Skin of body (tissue), 3 donors: ENCODE measurements at places on chromosomes 7 and 10. TPM values are rescaled to one million over a fixed set of nuclear protein-coding genes. Genes with fewer than 3 reads are reported as not detected.
A peak's percentile ranks its signal among the peaks of the same experiment; 100 is the strongest.

- no peak for DNase-seq
These were observed 206.4 kb upstream of the FERD3L start for GRCh38 chr7:19351341-19352304.

DNA sequence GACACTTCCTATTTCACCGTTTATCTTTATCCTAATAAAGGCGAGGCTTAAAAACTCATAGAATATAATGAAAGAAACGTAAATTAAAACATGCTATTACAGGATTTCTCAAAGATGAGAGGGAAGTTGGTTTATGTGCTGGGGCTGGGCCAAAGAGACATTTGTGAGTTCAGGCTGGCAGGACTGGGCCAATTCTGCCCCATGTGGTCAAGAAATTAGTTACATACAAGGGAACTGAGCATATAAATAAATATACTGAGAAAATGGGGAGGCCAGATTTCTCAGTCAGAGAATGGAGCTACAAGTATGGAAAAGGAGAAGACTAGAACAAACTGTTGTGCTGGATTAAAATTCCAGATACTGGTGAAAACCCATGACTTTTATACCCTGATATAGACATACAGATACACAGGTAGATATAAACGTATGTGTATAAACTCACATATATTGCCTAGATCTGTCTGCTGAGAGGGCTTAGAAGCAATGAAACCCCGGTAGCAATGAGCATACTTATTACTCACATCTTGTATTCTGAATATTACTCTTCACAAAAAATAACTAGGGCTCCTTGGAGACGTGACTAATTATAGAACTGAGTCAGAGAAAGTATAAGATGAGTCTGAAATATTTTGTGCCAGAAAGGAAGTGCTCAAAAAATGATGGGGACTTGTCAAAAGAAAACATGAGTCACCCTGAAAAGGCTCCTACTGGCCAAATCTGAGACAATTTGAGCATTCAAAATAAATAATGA, 155.7 kb upstream of the FGFR2 start:
- no peak for DNase-seq

- DNase-seq, result no peak
These were observed 34.4 kb downstream of the CSGALNACT2 start for GRCh38 chr10:43172645-43173044.

DNA sequence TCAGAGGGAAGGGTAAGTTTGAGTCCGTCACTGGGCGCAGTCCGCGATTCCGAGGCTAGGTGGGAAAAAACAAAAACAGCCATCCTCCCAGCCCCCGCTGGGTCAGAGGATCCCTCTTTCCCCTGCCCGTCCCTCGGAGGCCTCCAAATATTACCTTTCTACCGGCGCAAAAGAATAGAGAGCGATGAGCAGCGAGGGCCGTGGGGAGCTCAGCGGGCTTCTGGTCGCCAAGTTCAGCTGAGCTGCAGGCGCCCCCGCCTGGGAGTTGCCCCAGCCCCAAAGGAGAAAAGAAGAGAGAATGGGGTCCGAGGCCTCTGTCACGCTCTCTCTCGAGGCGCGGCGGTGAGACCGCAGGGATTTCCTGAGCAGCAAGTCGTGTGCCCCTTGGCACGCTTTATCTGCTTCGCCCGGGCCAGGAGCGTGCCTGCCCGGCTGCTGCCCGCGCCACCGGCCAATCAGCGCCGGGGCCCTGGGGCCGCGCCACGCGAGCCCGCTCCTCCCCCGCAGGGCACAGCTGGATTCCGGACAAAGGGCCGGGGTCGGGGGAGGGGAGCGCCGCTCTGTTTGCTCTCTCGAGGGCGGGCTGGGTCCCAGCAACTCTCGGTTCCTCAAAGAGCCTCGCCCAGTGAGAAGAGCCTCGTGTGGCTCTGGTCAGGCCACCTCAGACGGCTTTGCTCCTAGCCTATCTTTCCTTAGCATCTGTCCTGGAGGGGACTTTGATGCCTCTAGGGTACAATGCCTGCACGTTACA, at the start of gene NEUROG3:
Gene NEUROG3 (minus strand): TSS at position 367 of the 751 bp plus-strand sequence. CDS start 379 bp downstream, outside the sequence.
- DNase-seq, result no peak

DNA sequence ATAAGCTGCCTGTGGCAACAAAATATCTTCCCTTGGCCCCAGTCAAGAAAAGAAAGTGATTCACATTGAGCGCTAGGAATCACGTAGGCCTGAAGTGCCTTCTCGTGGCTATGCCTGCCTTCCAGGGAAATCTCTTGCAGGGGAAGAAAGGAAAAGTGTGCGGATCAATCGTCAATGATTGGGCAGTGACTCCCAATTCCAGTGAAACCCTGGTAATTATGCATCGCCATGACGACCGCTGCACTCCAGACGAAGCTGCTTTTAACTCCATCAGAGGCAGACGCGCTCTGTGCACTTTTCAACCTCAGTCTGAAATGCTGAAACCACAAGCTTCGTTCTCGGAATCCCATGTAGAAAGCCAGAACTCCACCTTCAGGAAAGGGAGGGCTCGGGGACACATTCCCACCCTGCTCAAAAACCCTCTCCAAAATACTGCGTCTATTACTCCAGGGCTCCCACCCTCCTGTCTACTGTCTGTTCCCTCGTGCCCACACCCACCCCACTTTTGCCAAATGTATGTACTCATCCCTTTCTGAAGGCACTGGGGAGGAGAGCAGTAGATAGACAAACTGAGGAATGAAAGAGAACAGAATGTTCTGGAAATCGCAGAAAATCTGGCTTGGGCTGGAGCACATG, 24.2 kb upstream of the PRKAG2 start:
- DNase-seq, result no peak

GRCh38 chr7:28301148-28301641, 111.1 kb upstream of the CREB5 start:
- peak; percentile 38 for DNase-seq

GRCh38 chr10:84825330-84825729, 496.9 kb downstream of the CCSER2 start:
- no peak for DNase-seq

- no peak for DNase-seq
These were observed 97.3 kb downstream of the PHTF2 start for GRCh38 chr7:77895905-77896304.

- no peak for DNase-seq
These were observed 15.4 kb downstream of the AHCYL2 start for GRCh38 chr7:129240119-129240820.

- DNase-seq, result no peak
These were observed 351.2 kb upstream of the AKR1E2 start for GRCh38 chr10:4474829-4475228.

DNA sequence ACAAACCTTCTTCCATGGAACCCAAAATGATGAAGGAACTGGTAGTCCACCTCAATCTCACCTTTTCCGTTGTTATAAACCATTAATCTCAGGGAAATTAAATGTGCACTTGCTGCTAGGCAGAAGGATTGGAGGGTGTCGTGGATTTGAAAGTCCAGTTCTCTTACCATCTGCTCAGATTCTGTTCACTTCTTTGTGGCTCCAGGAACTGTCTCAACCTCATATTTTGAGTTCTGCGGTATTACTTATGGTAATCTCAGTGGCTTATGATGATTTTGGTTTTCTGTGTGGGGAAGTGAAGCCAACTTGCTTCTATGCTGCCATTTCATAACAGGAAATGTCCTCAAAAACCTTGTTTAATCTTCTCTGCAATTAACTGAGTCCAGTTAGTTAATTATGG, 136.4 kb downstream of the CDC14C start:
- DNase-seq, result no peak

DNA sequence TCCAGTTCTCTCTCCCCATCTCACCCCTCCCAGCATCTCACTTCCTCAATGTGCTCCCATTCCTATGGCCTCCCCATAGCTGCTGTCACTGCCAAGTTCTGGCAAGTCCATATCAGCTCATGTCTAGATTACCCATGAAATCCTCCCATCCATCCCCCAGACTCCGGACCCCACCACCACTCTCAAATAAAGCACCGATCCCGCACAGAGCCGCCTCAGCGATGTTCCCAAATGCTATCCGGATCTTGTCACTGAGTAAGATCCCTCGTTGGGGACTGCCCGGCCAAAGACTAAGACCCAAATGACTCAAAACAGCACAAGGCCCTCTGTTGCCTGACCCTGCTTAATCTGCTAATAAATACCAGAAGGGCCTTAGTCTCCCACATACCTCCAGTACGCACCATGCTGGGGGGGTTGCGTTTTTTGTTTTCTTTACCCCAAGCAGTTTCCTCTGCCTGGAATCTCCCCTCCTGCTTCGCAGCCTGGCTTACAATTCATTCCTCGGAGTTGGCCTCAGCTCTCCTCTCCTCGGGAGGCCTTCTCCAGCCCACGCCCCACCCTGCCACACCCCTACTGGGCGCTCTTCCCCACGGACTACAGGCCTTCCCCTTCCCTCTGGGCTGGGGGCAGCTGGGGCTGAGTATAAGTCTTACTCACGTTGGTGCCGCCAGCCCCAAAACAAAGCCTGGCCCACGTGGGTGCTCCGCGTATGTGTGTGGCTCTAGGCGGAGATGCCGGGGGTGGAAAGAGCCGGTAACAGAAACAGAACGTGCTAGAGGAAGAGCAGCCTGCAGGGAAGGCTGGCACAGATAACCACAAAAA, 1.8 kb upstream of the DUSP5 start:
- no peak for DNase-seq

DNA sequence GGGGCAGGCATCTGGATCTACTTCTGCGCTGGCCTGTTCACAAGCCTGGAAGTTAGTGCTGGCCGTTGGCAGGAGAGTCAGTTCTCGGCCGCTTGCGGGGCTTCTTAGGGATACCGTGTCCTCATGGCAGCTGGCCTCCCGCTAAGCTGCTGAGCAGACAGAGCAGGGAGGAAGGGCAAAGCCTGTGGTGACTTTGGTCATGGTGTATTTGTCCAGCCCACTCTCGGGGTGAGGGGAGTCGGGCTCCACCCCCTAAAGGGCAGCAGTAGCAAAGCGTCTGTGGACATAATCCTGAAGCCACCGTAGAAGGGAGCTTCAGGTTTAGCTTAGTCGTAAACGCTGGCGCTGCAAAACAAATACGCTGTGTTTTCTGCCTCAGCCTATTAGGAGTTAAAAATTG, 12.2 kb downstream of the UBE3C start:
- DNase-seq, result no peak

DNA sequence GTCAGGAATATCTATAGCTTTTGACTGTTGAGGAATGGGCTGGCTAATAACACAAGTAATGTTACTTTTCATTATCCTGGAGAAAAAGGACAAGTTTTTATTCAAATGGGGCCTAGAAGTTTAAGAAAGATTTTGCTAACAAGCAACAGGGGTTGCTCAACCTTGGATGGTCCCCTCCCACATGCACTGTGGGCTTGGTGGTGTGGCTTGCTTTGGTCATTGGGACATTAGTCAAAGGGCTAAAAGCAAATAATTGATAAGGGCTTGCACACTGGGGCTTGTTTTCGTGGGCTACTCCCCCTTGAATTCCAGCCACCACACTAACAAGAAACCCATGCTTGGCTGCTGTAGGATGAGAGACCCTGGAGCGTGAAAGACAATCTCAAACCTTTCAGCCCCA, 127.6 kb downstream of the JCAD start:
- no peak for DNase-seq

DNA sequence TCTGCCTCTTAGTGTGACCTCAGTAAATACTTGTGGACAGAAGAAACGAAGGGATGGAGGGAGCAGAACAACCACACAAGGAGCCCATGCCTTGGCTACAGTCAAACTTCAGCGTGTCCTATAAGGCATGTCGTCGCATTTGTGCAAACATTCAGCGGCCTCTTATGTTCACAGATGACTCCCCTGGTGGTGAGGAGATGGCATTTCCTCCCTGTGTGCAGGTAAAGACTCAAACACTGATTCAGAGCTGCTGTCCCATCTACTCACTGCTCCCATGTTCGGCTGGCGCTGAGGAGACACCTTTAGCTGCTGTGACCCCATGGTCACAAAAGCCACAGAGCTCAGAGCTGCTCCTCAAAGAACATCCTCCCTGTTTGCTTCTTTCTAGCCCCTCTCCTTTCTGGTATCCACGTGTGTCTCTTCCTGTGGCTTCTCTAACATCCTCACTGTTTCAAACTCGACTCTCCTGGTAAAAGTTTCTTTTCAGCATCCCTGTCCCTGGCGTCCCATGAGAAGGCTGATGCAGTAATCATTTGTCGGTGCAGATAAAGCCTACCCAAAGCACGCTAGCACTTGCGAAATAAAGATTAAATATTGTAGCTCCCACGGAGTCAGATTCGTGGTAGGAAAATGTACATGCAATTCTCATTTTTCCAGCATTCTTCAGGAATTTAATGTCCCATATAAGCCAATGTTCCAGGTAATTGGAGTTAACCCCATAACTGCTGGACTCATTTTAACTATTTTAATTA, 124.9 kb upstream of the NEBL start:
- DNase-seq, result no peak

DNA sequence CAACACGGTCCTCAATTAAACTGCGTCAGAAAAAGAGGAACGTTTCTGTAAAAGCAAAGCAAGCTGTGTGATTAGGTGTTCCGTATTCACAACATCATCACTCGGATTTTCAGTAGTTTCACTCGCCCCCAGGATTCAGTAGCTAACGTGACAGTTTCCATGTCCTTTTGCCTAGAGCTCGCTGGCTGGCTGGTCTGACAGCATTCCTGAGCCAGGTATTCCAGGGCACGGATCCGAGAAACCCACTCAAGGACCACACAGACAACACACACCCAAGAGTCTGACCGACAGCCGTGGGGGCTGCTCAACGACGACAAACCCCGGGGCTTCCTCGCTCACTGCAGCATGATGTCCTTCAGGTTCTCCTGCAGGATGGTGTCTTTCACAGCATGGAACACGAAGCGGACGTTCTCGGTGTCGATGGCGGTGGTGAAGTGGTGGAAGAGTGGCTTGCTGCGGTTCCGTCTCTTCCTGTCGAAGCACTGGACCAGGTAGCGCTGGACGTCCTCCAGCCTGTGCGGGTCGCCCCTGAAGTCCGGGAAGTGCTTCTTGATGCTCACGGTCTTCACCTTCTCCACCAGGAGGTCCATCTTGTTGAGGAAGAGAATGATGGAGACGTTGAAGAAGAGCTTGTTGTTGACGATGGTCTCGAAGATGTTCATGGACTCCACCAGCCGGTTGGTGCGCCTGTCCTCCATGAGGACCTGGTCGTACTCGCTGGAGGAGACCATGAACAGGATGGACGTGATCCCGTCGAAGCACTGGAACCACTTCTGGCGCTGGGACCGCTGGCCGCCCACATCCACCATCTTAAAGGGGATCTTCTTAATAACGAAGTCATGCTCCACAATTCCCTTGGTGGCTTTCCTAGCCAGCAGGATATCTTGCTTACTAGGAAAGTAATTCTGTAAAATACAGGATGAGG, 43.1 kb downstream of the AMZ1 start:
- DNase-seq, result no peak

- DNase-seq, result no peak
These were observed 129.8 kb downstream of the SEC23IP start for GRCh38 chr10:120022357-120022756.

HOXA3 gene
- total RNA-seq, result 4.9 TPM

RFC2 gene
- 17.0 TPM for total RNA-seq

PAPOLB gene
- 0.30 TPM for total RNA-seq

VPS37D gene
- total RNA-seq, result 3.6 TPM

SMC3 gene
- total RNA-seq, result 40.0 TPM

HHEX gene
- 3.9 TPM for total RNA-seq

WDFY4 gene
- 4.3 TPM for total RNA-seq

SERPINE1 gene
- 18.1 TPM for total RNA-seq

STEAP4 gene
- total RNA-seq, result 10.1 TPM

UCMA gene
- not detected for total RNA-seq

EGR2 gene
- total RNA-seq, result 14.9 TPM

RADIL gene
- total RNA-seq, result 2.2 TPM
